Stimulated activated CD8-positive, alpha-beta memory T cell treated with anti-CD3 and anti-CD28 coated beads, Interleukin-7, amount 100 ng/mL, for 24 hours (primary cell): ENCODE measurements at places on chromosomes 6 and 20.

DNA sequence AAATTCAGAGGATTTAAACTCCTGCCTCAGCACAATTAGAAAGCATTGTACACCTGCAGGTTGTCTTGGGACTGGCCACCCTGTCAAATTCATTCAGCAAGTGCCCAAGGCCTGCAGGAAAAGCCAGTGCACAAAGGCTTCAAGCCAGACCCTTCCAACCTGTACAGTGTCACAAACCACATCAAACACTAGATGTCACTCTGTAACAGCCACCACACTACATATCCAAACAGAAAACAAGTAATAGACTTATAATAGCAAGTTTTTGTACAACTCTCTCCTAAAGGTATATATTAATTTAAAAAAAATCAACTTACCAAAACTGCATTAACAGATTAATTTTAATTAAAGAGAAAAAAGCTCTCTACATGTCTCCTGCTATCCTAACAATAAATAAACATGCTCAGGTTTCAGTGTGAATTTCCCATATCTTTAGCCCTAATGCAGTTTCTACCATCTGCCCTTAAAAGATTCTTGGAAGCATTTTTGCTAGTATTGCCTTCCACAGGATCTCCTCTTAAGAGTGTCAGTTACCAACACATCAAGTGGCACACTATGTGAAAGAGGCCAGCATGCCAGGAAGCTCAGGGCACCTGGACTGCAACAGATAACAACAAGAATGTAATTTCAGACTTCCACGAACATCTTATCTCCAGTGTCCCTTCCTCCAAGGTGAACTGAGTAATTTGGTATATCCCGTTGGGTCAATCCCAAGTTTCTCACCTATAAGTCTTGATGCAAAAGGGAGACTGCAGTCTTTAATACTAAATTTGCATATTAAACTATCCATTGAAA is 47.5 kb downstream of the RALGAPA2 start:
- no peak for DNase-seq

DNA sequence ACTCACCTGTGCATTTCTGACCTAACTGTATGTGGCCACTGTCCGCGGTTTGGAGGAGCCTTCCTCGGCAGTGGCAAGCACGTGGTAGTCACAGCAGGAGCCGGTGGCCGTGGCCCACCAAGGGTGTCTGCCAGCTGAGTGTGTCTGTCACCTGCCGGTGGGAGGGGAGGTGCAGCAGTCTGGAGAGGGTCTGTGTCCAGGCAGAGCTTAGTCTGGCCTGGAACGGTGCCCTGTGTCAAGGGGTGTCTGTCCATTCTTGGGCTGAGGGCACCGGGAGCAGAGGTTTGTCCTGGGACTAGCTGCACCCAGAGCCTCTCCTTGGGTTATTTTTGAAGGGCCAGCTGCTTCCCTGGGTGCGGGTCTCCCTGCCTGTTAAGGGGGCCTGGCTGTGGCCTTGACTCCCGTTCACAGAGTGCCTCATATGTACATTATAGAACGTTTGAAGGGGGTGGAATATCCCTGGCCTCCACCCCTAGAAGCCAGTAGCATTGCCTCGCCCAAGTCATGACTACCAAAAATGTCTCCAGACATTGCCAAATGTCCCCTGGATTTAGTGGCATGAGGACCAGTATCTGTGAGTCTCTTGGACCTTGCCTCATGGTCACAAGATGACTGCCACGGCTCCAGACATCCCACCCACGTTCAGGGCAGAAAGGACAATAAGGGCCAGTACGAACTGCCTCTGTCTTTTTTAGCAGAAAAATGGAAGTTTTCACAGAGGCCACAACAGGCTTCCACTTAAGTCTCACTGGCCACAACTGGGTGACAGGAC is 5.2 kb downstream of the RBM38 start:
- no peak for DNase-seq

DNA sequence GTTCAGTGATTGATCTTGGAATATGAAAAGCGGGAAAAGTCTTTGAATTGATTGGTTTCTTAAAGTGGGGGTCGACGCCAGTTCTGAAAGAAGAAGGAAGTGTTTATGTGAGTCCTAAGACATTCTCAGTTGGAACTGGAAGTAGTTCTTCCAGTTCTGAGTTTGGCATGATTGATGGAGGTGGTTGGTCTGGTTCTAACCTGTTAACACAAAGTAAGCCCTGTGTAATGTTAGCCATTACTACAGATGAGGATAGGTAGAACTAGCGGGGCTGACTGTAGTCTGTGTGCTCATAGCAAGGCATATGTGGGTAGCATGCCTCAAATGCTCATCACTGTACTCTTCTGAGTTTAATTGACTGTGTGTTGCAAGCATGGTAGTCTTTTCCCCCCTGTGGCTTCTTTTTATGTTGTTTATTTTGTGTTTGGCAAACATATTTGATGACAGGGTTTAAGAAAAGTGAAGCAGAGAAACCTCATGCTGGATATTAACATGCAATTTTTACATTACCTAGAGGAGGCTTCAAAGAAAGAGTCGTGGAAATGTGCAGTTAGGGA is 24.9 kb downstream of the CITED2 start:
- DNase-seq, result no peak

DNA sequence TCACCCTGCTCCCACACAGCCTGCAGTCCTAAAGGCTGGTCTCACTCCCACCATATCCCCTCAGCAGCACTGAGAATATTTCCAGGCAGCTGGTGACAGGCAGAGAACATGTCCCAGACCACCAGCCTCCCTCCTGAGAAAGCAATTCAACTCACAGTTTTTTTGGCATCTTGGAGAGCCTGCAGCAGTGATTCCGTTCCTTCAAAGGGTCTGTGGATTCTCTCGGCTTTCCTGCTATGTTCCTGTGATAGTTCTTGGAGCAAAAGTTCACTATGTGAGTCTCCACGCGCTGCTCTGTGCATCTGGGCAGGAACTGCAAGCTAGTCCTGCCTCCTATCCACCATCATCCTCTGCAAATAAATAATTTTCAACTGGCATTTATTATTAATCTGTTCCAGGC is 448.3 kb upstream of the HSF2 start:
- no peak for DNase-seq

GRCh38 chr6:105990151-105990550 is 96.0 kb upstream of the PRDM1 start:
- no peak for DNase-seq

- DNase-seq, result no peak
Observed at GRCh38 chr20:53194306-53195290, 222.4 kb downstream of the TSHZ2 start.

DNA sequence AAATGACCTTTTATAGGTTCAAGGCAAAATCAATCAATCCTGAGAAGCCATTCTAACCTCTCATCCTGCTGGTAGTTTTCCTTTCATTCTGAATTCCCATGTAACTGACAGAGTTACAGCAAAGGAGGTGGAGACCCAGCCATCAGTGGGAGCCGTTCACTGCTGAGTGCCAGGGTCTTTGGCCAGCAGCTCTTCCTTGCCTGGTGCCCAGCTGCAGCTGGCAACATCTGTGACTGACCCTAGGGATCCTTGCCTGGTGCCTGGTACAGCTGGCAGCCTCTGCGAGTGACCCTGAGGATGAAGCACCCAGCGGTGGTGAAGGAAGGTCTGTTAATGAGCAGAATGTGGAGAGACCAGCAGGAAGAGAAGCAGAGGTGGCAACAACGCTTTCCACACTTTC is 314.6 kb downstream of the THBS2 start:
- no peak for DNase-seq

- no peak for DNase-seq
Observed at GRCh38 chr6:154548130-154548830, 37.8 kb upstream of the CNKSR3 start.

DNA sequence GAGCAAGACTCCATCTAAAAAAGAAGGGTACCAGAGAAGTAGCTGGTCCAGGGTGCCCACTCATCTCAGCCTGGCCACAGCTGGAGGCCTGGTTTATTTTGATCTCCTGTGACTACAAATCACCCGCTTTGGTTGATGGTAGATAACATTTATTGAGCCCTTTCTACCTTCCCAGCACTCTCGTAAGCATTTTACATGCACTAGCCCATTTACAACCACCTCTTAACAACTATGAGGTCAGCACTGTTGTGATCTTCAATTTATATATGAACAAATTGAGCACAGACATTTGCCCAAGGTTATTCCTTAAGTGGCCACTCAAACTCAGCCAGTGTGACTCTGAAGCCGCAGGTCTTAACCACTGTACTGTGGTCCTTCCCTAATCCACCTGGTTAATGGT is 104.7 kb downstream of the EPM2A start:
- no peak for DNase-seq

- DNase-seq, result no peak
Observed at GRCh38 chr6:121912905-121913304, 477.5 kb downstream of the GJA1 start.

DNA sequence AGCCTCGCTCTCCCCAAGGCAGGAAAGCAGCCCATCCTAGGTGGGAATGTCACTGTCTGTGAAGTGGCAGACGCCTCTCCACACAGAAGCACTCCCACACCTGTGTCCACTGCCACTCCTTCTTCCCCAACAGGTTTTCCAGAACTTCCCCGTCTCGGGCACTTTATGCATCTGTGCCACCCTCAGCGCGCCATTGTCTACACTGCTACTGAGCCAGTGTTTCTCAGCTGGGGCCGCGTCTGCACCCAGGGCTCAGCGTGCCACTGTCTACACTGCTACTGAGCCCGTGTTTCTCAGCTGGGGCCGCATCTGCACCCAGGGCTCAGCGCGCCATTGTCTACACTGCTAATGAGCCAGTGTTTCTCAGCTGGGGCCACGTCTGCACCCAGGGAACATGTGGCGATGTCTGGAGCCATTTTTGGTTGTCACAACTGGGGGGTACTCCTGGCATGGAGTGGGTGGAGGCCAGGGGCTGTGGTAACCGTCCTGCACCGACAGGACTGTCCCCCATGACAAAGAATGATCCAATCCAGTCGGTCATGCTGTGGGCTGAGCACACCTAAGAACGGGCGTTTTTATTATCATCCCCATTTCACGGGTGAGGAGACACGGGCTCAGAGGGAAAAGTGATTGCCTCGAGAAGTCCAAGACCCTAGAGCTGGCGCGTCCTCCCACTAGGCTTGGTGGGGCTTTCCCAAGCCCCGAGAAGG is 41.7 kb upstream of the ZBP1 start:
- DNase-seq, result no peak

DNA sequence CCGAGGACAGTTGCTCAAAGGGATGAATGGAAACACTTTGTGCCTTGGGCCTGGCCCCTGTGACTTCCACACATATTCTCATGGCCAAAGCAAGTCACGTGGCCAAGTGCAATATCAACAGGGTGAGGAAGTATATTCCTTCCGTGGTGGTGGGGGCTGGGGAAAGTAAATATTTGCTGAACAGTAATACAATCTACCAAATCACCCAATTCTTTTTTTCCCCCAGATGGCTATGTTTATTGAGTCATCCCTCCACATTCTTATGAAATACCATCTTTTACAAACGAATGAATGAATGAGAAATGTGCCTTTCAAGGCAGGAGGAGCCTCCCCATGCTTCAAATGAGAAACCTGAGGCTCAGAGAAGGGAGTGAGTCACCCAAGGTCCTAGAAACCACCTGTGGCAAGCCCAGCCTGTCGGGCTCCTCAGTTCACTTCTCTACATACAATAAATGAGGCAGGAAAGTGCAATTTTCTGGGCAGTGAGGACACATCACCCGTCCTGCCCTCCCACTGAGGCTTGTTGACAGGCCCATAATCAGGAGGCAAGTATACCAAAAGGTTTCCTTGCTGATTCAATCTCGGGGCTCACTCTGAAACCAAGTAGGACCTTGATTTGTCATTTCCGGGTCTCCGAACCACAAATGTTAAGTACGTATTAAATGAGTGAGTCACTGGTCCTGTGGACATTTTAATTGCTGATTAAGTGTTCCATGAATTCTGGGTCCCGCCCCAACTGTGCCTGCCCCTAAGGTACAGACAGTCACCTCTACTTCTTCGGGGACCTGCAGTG is 25.3 kb upstream of the TOP1 start:
- peak; percentile 35 for DNase-seq

- no peak for DNase-seq
Observed at GRCh38 chr6:169579407-169580111, 122.3 kb downstream of the WDR27 start.

GRCh38 chr6:81979329-81979728 is 226.8 kb upstream of the TENT5A start:
- DNase-seq, result no peak

DNA sequence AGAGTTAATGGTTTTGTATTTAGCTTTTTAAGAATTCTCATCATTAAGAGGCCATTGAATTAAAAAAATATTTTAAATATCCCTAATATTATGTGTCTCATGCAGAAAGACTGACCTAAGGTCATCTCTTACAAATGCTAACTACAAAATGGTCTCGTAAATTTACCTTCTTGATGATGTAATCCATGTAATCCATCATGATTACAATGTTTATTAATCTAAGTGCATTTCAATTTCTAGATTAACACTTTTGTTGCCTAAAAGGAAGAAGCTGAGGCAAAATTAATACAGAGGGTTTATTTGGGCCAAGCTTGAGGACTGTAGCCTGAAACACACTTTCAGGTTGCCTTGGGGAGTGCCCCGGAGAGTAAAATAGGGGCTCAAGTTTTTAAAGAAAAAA is 18.4 kb downstream of the DUSP22 start:
- DNase-seq, result no peak

DNA sequence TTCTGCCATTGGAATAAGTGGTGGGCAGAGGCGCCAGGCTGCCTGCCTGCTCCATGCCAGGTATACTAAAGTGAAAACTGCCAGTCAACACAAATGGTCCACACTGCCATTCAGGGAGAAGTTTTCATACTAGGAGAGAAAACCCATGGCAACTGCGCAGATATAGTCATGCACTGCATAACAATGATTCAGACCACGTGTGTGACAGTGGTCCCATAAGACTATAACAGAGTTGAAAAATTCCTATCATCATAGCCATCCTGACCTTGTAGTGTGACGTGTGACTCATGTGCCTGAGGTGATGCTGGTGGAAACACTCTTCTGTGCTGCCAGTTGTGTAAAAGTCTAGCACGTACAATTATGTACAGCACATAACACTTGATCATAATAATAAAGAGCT is 25.1 kb downstream of the ZC3H12D start:
- no peak for DNase-seq

DNA sequence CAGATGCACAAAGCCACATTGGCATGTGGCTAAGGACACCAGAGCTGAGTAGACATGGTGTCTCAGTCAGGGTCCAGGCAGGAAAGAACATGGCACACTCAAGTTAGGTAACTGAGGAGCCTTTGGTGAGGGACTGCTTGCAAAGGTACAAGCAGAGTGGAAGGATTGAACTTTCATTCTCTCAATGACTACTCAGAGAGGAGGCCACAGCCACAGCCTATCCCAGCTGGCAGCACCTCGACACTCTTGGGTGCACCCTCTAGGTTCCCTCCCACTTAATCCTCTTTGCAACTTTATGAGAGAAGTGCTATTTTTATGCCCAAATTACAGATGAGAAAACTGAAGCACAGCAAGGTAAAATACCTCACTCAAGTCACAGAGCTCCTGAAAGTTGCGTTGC is 73.4 kb downstream of the ISM1 start:
- no peak for DNase-seq
